ENCODE measurements at places on chromosomes 4 and X. TPM values are rescaled to one million over a fixed set of nuclear protein-coding genes. Genes with fewer than 3 reads are reported as not detected.
A peak's percentile ranks its signal among the peaks of the same experiment; 100 is the strongest.

ADGRL3 gene
- 0.04 TPM for total RNA-seq

CXCL11 gene
- total RNA-seq = not detected

PDGFRA gene
- total RNA-seq = 0.04 TPM

ATP11C gene
- total RNA-seq = 16.0 TPM

ERCC6L gene
- 15.6 TPM for total RNA-seq

ZNF711 gene
- 3.8 TPM for total RNA-seq

AMOT gene
- total RNA-seq = 0.83 TPM

DNA sequence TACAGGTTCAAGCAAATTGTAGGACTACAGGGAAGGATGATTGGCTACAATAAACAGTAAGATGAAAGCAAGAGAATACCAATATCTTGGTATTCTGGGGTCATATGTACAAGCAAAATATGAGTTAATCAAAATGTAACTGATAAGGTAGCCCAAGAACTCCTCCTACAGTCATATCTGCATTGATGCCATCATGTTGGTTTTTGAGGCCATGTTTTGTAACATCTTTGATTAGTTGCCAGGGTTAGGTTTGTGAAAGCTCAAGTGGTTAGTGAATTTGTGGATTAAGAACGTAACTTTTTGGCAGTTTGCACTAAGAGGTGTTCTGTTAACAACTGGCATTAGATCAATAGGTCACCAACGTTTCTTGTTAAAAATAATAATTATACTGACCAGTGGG lies 59.6 kb downstream of the USP9X start:
- no peak for DNase-seq
- H3K4me1 ChIP-seq = no peaks in the 10 kb centered on the region
- H3K36me3 ChIP-seq = peaks cover 34% of the 10 kb centered on the region
- H3K4me3 ChIP-seq = no peak overlapping the region

- peak overlapping the region; percentile 18 for H3K4me3 ChIP-seq
- peak overlapping the region; percentile 75 for H3K27ac ChIP-seq
- H3K27me3 ChIP-seq = no peaks in the 10 kb centered on the region
- peaks cover 35% of the 10 kb centered on the region for H3K36me3 ChIP-seq
- peaks cover 60% of the 10 kb centered on the region for H3K4me1 ChIP-seq
Observed at GRCh38 chr4:8225706-8226443, 26.8 kb downstream of the SH3TC1 start.

DNA sequence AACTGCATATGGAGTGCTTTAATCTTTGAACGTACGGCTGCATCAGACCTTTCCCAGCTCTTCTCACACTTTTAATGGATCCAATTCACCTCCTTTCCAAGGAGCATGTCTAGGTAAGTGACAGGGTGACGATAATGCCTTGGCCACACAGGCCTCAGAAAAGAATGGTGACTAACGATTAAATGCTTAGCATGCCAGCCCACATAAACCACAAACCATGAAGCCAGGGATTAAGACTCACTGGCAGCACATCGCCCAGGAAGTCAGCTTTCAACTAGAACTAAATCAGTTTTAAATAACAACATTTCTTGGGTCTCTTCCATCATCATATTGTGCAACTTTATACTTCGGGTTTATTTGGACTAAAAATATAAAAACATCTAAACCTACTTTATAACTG lies 28.7 kb downstream of the INPP4B start:
- no peaks in the 10 kb centered on the region for H3K27me3 ChIP-seq
- no peak overlapping the region for H3K27ac ChIP-seq
- H3K4me3 ChIP-seq = no peak overlapping the region
- no peaks in the 10 kb centered on the region for H3K4me1 ChIP-seq

GRCh38 chr4:13386405-13387107 lies 97.6 kb downstream of the RAB28 start:
- H3K4me1 ChIP-seq = no peaks in the 10 kb centered on the region
- DNase-seq = no peak
- H3K27me3 ChIP-seq = no peaks in the 10 kb centered on the region

GRCh38 chrX:113920661-113921060 lies 663.2 kb upstream of the HTR2C start:
- no peaks in the 10 kb centered on the region for H3K36me3 ChIP-seq
- no peak overlapping the region for H3K4me3 ChIP-seq
- H3K27me3 ChIP-seq = no peaks in the 10 kb centered on the region
- no peak overlapping the region for H3K27ac ChIP-seq
- H3K4me1 ChIP-seq = no peaks in the 10 kb centered on the region

DNA sequence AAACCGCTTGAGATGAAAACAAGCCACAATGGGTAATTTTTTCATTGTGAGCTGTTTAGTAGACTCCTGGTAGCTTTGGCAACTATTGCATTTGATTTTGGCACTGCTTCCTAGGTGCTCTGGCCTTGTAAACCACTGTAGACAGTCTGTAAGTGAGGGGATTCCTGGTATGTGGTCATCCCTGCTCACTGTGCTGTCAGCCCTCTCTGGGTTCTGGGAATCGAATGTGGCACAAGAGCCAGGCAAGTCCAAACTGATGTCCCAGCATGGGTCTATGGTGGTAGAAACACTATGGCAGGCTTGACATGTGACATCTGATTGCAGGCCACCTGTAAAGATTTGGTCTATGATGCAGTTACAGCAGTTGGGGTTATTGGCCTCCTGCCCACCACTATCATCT lies 2.5 kb downstream of the USP51 start:
- no peaks in the 10 kb centered on the region for H3K4me1 ChIP-seq
- no peak overlapping the region for H3K27ac ChIP-seq
- no peak overlapping the region for H3K4me3 ChIP-seq
- H3K27me3 ChIP-seq = no peaks in the 10 kb centered on the region
- H3K36me3 ChIP-seq = no peaks in the 10 kb centered on the region
- DNase-seq = no peak

GRCh38 chrX:85052636-85053343 lies 49.1 kb downstream of the APOOL start:
- H3K4me3 ChIP-seq = no peak overlapping the region
- H3K4me1 ChIP-seq = no peaks in the 10 kb centered on the region
- 0 out of 3 replicates have a peak, but pooled peaks cover 3% of the 10 kb centered on the region for H3K36me3 ChIP-seq
- no peak for DNase-seq

DNA sequence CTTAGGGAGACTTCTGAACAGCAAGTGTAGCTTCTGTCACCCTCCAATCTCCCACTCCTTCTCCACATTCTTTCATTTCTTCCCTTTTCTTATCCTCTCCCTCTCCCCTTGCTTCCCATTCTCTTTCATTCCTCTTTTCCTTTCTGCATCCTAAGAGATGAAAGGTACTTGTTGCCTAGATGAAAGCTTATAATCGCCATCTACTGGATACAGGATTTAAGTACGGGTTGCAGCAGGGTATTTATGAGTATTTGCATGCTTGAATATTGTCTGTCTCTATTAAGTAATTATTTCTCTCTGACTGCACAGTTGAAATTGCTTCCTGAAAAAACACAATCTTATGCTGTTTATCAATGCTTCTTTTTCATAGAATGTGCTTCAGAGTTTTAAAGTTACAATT lies 174.0 kb upstream of the TENT5D start:
- no peaks in the 10 kb centered on the region for H3K4me1 ChIP-seq
- no peaks in the 10 kb centered on the region for H3K36me3 ChIP-seq
- H3K4me3 ChIP-seq = no peak overlapping the region
- DNase-seq = no peak

- H3K27me3 ChIP-seq = no peaks in the 10 kb centered on the region
- no peak overlapping the region for H3K4me3 ChIP-seq
- H3K36me3 ChIP-seq = peaks cover 29% of the 10 kb centered on the region
- no peaks in the 10 kb centered on the region for H3K4me1 ChIP-seq
- DNase-seq = no peak
- no peak overlapping the region for H3K27ac ChIP-seq
Observed at GRCh38 chrX:21990832-21991231, 41.3 kb upstream of the PHEX start.

- peaks cover 33% of the 10 kb centered on the region for H3K4me1 ChIP-seq
- no peaks in the 10 kb centered on the region for H3K27me3 ChIP-seq
- no peaks in the 10 kb centered on the region for H3K36me3 ChIP-seq
- H3K27ac ChIP-seq = peak overlapping the region; percentile 99
- DNase-seq = peak; percentile 30
Observed at GRCh38 chr4:40055863-40056715, 561 bp upstream of the N4BP2 start.

DNA sequence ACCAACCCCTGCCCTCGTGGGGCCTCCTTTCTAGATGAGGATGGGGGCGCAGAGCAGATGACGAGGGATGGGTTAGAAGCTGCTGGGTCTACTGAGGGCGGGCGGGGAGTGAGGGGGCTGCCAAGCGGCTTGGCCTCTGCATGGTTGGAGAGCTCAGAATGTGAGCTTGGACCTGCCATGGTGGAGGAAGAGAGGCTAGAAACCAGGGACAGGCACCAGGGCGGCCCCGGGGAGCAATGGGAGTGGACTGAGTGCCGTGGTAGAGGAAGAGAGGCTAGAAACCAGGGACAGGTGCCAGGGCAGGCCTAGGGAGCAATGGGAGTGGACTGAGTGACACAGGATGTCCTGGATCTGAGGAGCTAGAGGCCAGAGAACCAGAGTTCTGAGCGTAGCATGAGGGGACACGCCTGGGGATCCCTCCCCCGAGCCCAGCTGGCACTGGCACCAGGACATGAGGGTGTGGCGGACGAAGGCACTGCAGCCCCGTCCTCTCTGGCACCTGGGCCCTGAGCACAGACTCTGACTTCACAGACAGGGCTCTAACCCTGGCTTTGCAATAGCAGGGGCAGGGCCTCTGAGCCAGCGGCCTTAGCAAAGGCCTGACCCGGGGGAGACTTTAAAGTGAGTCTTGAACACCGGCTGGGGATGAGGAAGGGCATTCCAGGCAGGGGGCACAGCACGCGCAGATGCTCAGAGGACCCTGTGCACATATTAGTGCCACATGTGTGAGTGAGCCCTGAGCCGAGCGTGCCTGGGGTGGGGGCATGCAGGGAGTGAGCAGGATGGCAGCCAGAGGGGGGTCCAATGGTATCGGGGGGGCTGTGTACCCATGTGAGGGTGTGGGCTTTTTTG lies 214.0 kb upstream of the PSAPL1 start:
- no peaks in the 10 kb centered on the region for H3K36me3 ChIP-seq
- H3K4me3 ChIP-seq = no peak overlapping the region
- DNase-seq = no peak

DNA sequence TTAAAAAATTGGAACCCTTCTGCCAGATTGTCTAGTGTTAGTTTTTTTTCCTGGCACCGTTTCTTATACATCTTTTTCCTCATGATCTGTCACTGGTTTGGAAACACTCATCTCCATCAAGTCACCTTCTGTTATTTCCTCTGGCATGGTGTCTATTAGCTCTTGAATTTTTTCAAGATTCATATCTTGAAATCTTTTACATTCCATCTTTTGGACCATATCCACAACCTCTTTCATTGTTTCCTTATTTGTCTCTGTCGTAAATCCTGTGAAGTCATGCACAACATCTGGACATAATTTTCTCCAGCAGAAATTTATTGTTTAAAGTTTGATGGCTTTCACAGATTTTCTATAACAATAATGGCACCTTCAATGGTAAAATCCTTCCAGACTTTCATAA lies 10.2 kb upstream of the TMEM185A start:
- no peaks in the 10 kb centered on the region for H3K27me3 ChIP-seq
- H3K36me3 ChIP-seq = no peaks in the 10 kb centered on the region
- DNase-seq = no peak
- no peak overlapping the region for H3K27ac ChIP-seq
- H3K4me3 ChIP-seq = no peak overlapping the region

DNA sequence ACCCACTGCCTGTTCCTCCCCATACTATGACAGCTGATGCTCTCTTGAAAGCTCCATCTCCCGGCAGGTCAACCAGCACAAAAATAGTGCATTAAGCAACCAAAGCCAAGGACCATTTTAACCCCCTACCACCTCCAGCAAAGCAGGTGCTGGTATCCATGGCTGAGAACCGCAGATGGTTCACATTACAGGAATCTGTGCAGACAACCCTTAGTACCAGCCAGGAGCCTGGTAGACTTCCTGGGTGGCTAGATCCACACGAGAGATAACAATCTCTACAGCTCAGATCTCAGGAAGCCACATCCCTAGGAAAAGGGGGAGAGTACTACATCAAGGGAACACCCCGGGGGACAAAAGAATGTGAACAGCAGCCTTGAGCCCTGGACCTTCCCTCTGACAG lies 248.0 kb downstream of the FGF13 start:
- DNase-seq = no peak
- no peak overlapping the region for H3K4me3 ChIP-seq
- no peaks in the 10 kb centered on the region for H3K27me3 ChIP-seq
- H3K36me3 ChIP-seq = no peaks in the 10 kb centered on the region

DNA sequence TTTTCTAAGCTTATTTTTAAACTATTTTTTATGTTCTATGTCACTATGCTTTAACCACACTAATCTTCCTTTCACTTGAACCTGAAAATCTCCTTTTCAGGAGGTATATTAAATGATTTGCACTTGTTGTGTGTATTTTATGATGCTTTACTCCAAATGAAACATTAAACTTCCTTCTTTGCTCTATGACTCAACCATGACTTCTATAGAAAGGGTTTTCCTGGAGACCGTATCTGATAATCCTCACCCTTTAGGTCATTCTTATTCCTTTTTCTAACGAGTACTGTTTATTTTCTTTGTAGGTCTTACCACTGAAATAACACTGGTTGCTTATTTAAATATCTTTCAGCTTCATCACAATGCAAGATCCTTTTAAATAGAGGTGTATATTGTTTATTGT lies 1163.2 kb downstream of the PCDH18 start:
- no peak for DNase-seq
- no peaks in the 10 kb centered on the region for H3K36me3 ChIP-seq
- no peak overlapping the region for H3K27ac ChIP-seq
- no peaks in the 10 kb centered on the region for H3K27me3 ChIP-seq

DNA sequence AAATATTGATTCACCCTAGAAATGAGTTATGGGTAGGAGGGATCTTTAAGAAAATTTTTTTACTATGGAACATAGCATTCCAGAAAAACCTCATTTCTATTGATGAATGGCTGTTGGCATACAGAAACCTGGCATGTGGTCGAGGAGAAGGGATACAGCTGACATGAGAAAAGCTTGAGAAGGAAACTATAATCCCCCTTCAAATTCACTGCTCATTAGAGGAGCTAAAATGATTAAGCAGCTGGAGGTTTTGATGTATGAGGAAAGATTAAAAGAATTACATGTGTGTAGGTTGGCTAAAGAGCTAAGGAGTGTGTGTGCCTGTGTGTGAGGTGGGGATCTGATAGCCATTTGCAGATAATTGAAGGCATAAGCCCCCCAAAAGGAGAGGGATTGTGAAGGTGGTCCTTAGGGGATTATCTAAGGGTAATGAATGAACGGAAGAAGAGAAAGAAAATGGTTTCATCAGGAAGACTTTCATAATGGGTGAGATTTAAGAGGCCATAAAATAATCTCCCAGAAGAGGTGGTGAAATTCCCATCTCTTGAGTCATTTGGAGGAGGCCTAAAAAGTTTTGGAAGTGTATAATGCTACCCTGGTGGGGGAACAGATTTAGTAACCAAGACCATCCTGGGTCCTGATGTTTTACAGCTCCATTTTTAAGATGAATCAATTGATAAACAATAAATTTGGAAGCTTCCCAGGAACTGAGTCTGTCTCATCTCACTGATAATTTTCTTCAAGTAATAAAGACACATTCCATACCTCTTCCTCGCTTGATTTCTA lies 272.0 kb upstream of the HAND2 start:
- DNase-seq = no peak
- H3K36me3 ChIP-seq = no peaks in the 10 kb centered on the region
- H3K27me3 ChIP-seq = no peaks in the 10 kb centered on the region

All from HepG2 (cell line).